Left ventricle myocardium superior (tissue), 1 donor: ENCODE measurements at places on chromosomes 1 and 21. TPM values are rescaled to one million over a fixed set of nuclear protein-coding genes. Genes with fewer than 3 reads are reported as not detected.

DNA sequence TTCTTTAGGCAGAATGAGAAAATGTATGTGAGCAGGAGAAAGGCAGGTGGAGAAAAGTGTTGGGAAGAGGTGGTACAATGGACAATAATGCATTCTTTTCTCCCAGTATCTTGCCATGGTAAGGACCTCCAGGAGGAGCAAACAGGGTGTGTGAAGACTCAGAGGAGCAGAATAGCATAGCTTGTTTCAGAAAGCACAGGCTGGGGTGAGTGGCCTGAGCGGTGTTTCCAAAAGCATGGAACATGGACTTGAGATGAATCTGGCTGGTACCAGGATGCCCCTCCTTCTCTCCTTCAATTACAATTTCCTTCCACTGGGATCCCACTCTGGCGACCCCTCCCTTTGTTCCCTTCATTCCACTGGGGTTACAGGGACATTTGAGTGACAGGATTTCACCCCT, 123.4 kb upstream of the TNR start:
- DNase-seq, result no peak

Gene FOXE3
- not detected for total RNA-seq

Gene RRP1B
- 9.9 TPM for total RNA-seq

- DNase-seq, result no peak
These were observed 6.7 kb downstream of the COQ8A start for GRCh38 chr1:226946841-226947240.

Gene DENND1B
- total RNA-seq, result 26.1 TPM

GRCh38 chr1:102186536-102186935, 189.8 kb upstream of the OLFM3 start:
- no peak for DNase-seq

DNA sequence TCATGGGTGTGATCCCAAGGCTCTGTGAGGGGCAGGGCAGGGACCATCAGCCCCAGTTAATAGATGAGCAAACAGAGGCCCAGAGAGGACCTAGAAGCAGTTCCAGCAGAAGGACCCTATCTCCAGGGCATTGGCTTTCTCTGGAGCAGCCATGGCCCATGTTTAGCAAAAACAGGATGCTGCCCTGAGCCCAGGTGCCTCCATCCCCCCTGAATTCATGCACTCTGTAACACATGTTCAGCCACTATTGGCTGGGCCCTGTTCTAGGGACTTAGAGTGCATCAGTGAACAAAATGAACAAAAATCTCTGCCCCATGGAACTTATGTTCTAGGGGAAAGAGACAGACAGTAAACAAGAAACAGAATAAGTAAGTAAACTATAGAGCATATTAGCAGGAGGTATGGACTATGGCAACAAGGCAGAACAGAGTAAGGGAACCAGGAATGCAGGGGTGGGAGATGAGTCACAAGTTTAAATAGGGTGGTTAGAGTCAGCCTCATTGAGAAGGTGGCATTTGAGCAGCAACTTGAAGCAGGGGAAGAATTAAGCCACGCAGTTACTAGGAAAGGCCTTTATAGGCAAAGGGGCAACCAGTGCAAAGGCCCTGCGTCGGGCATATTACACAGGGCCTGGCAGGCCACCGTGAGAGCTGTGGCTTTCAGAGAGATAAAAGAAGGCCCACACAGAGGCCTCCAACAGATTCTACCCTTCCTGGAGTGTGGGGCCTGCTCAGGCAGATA, 185.9 kb upstream of the EDN2 start:
- no peak for DNase-seq

- DNase-seq, result no peak
These were observed at the start of gene ELAVL4 for GRCh38 chr1:50108497-50109059. ELAVL4 (plus strand) TSS chr1:50108920; CDS start chr1:50109190, 270 bp downstream.

Gene REN
- not detected for total RNA-seq

- no peak for DNase-seq
These were observed 6.9 kb upstream of the TRIM17 start for GRCh38 chr1:228423404-228424053.

Gene USP33
- 29.0 TPM for total RNA-seq

DNA sequence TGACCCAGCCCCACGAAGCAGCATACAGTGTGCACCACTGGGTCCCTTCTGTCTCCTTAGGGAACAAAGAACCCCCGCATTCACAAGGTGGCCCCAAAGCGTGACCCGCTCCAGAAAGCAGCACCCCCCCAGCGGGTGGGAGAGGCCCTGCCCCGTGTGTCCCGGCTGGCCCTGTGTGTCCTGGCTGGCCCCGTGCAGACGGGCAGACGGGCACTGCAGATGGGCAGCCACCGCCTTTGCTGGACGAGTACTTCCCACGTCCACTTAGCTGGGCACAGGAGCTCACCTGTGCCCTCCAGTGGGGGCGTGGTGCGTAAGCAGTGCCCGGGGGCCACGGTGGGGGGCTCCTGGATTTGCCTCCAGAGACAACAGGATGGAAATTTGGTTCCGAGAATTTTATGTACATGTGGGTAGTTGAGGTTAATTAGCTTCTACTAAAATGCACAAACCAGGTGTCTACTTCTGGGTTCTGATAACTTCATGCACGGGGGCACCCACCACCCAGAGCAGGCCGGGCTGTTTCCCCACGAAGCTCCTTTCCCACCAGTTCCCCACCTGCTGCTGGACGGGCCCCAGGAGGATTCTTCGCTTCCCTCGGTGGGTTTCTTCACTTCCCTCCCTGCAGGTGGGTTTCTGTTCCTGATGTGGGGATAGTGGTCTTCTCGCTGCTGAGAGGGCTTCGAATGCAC, 33.2 kb upstream of the SLC19A1 start:
- peak; percentile 22 for DNase-seq

- DNase-seq, result no peak
These were observed 17.4 kb upstream of the SLC30A10 start for GRCh38 chr1:219945795-219946194.

- no peak for DNase-seq
These were observed 392.3 kb upstream of the ADGRL2 start for GRCh38 chr1:81408419-81408818.

DNA sequence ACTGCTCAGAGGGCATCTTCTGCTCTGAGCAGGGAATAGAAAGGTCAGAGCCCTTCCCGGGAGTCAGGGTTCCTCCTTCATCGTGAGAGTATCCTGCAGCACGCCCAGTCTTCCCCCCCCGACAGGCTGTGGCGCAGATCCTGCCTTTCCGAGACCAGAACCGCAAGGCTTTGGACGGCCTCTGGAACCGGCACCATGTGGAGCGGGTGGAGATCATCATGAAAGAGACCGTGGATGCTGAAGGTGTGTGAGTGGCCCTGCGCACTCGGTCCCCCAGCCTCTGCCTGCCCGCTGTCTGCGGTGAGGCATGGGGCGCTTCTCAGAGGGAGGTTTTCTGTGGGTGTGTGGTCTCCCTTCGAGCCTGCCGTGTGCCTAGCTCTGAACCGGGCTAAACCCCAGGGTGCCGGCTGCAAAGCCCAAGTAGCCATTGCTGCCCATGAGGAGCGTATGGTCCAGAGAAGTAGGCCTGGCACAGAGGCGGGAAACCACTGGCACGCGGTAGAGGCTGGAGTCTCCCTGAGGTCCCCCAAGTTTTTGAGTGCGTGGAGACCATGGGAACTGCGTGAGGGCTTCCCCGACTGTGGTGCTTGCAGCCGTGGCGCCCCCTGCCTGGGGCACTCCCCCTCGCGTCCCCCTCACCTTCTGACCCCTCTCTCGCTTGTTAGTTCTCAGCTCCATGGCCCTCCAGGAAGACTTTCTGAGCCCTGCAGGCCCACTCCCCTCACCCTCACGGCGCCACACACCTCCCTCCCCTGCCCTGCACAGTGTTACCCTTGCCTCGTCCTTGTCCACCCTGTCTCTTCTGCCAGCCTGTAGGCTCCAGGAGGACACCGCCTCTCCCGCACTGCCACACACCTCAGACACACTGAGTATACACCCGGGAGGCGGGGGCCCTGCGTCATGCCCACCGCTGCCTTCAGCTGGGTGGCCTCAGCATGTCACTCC, 12.5 kb downstream of the H6PD start:
- DNase-seq, result peak; percentile 54

DNA sequence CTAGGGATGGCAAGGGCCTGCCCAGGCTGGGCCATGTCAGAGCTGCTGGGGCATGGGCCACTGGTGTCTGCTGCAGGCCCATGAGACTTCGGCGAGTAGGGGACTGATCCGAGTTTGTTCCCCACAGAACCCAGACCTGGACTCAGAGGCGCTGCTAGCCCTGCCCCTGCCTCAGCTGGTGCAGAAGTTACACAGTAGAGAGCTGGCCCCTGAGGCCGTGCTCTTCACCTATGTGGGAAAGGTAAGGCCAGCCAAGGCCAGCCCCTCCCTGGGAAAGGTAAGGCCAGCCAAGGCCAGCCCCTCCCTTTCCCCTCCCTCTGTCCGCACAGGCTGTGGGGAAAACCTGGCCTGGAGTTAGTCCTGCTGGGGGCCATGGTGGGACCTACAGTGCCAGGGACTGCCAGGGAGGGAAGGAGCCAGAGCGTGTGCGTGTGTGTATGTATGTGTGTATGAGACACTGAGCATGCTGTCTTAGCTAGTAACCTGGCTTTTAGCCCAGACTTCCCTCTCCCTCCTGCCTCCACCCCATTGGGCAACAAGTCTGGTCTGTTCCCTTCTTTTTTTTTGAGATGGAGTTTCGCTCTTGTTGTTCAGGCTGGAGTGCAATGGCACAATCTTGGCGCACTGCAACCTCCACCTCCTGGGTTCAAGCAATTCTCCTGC, 8.0 kb downstream of the FAAH start:
- peak; percentile 59 for DNase-seq

DNA sequence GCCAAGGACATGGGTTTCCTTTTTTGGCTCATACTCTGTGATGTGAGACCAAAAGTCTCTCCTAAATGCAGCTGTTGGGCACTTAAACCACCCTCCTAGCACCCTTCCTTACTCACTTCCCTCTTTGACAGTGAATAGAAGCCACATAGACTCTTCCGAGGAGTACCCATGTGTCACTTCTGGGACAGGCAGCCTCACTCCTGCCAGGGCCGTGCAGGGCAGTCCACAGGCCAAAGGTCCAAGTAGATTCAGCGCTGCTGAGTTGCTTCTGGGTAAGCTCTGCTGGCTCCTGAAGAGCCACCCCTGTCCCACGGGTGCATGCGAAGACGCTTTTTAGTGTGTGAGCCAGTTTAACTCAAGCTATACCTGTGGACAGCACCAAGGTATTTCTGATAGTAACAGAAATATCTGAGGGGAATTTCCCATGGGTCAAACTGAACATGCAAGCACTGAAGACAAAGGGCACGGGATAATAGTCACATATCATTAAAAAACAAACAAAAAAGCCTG, 36.8 kb upstream of the BMP8B start:
- no peak for DNase-seq

DNA sequence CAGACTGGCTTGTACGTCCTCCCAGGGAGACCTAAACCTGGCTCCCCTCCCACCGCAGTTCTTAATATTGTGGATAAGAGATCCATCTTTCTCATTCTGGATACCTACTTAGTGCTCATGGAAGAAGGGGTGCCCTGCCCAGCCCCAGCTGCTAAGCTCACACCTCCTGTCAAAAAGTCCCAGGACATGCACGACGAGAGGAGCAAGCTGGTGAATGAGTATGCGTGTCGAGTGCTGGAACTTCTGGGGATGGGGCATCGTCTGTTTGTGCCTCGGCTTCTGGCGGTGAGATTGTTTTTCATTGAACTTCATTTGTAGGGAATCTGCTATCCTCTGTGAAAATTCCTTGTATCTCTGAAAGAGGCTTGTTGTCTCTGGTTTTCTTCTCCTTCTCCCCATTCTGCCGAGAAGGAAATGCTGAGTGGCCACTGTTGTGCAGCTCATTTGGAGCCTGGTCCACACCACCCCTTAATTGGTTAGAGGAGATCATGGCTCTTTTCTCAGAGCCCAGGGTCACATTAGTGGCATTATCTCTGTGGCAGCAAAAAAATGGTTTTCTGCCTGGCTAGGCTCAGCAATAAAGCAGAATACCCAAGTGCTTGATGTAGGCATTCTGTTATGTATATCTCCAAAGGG, 199.4 kb upstream of the CACYBP start:
- no peak for DNase-seq

GRCh38 chr1:36321119-36321951, 2.1 kb downstream of the EVA1B start:
- peak; percentile 89 for DNase-seq

Gene ST6GALNAC5
- 0.62 TPM for total RNA-seq

Gene PLA2G4A
- total RNA-seq, result 1.4 TPM

GRCh38 chr1:37169743-37170275, 135.5 kb upstream of the GRIK3 start:
- DNase-seq, result no peak

Gene FCAMR
- not detected for total RNA-seq

DNA sequence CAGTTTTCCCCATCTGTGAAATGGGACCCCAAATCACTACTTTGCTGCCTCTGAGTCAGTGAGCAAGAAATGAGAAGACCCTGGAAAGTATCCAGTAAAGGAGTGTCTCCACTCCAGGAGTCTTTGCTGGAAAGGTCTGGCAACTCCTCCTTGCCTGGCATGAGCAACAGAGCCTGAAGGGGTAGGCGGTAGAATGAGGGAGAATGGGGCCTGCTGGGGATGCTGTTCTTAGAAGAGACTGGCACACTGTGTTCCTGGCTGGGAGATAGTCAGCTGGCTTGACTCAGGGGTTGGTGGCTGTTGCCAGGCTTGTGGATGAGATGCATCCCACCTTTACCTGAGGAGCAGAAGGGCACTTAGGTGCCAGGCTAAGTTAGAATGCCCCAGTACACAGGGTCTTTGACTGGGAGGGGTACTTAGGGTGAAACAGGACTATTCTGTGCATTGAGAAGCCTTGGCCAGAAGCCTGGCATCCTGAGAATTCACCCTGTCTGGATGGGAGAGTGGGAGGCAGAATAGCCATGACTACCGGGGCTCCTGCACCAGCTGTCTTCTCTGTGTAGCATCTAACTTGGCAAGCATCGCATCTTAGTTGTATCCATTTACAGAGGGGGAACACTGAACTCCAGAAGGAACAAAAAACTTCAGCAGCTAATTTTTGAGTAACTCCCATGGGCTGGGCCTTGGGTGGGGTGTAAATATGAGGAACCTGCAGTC, 2.5 kb downstream of the MFSD2A start:
- DNase-seq, result no peak

GRCh38 chr21:35606578-35606977, 453.7 kb downstream of the SETD4 start:
- DNase-seq, result no peak

- DNase-seq, result no peak
These were observed 133.2 kb downstream of the TGFB2 start for GRCh38 chr1:218478336-218478735.

GRCh38 chr1:160047111-160047991, 15.6 kb upstream of the PIGM start:
- DNase-seq, result no peak

Gene PYHIN1
- not detected for total RNA-seq

- no peak for DNase-seq
These were observed 14.0 kb downstream of the GNAT2 start for GRCh38 chr1:109605381-109605780.

GRCh38 chr1:68600049-68600661, 103.3 kb upstream of the DEPDC1 start:
- DNase-seq, result no peak

- DNase-seq, result no peak
These were observed 394.3 kb downstream of the NTNG1 start for GRCh38 chr1:107535091-107535490.
